ENCODE measurements at places on chromosomes 5 and 9. TPM values are rescaled to one million over a fixed set of nuclear protein-coding genes. Genes with fewer than 3 reads are reported as not detected.

GRCh38 chr5:69206528-69207190 is 17.3 kb downstream of the CENPH start:
- DNase-seq = peak; percentile 45

- no peak for DNase-seq
Measured at GRCh38 chr9:1388216-1388615, 338.1 kb downstream of the DMRT2 start.

GRCh38 chr9:126147936-126148870 is 178.4 kb upstream of the MVB12B start:
- peak; percentile 35 for DNase-seq

- DNase-seq = no peak
Measured at GRCh38 chr9:97319395-97319794, 11.9 kb downstream of the CCDC180 start.

DNA sequence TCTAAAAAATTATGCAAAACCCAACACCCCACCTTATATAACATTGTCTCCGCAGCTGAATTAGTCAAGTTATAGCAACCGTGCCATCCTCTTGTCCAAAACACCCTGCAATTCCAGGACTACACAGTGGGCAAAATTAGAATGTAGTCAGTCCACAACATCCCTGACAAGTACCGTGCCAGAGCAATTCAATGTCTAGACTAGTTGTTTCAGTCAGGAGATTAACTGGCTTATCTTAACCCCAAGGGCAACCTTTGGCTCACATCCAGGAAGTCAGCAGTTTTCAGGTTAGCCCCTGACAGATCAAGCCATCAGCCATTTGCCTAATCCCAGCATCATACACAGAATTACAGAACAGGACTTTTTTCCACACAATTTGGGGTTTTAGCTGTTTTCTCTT is 240.8 kb upstream of the TMEM161B start:
- DNase-seq = no peak

DNA sequence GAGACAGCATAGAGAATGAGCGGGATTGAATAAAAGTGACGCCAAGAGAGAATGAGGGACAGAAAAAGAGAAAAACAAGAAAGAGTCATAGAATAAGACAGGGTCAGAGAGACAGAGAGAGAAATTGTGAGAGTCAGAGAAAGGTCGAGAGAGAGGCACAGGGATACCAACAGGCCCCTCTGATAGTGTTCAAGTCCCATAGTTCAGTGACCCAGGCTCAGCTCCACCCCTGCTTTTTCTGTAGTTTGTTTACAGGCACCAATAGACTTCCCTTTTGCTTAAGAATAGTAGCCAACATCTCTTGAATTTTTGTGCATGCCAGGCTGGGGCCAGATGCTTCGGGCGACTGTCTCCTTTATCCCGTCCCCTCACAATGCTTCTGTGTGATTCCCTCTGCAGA is 62.5 kb downstream of the ARHGEF37 start:
- no peak for DNase-seq

GRCh38 chr5:173581408-173582215 is 34.8 kb downstream of the BOD1 start:
- DNase-seq = no peak

The PDZD2 gene
- total RNA-seq = 0.83 TPM

- DNase-seq = no peak
Measured at GRCh38 chr5:72313141-72313540, 6.9 kb downstream of the MRPS27 start.

- DNase-seq = no peak
Measured at GRCh38 chr5:42516282-42517042, 93.2 kb downstream of the GHR start.

- peak; percentile 73 for DNase-seq
Measured at GRCh38 chr9:129139233-129139992, 28.2 kb downstream of the PTPA start.

DNA sequence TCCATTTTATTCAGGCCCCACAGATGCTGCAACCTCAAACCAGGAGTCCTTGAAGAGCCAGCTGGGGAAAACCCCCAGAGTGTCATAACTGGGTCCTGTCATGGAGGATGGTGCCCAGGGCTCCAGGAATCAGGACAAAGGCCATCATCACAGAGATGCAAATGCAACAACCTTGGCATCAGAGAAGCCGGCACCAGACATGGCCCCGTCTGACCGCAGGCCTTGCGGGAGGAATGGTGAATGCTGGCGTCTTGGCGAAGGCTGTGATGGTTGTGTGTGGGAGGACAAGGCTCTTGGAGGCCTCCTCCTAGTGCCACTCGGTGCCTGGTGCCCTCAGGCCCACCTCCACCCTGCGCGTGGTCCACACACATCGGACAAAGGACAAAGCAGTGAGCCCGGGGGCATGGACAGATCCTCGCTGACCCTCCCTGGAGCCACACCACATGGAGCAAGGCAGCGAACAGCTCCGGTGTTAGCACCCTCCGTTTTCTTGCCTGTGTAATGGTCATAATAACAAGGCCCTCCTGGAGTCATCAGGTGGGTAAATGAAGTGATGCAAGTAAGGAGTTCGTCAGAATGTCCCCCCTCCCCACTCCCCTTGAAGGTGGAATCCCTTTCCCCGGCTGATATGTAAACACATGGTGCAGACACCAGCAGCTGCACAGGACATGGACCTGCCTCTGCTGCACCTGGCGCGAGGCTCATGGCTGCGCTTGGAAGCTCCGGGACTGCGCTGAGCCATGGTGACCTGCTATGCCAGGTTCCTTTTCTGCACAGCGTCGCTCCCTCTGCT is 380.7 kb downstream of the IRX2 start:
- DNase-seq = no peak

The STPG3 gene
- total RNA-seq = not detected

The PCSK1 gene
- not detected for total RNA-seq

- no peak for DNase-seq
Measured at GRCh38 chr5:13704396-13704795, 240.1 kb downstream of the DNAH5 start.

DNA sequence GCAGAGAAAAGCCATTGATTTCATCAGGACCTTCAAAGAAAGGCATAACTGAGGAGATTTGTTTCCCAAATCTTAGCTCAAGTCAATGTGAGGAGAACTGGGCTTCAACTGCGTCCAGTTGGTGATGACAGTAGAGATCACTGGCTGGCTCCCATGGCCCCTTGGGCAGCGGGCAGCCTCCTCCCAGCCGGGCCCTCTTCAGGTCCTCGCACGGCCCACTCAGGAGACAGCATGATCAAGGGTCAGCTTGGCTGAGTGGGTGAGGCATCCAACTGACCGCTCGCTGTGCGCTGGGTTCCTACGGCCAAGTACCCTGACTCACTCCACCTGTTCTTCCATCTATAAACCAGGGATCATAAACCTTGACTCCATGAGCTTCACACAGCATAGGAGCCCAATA is 274.0 kb downstream of the NSG2 start:
- no peak for DNase-seq
